ENCODE measurements at places on chromosomes 5 and 9.

DNA sequence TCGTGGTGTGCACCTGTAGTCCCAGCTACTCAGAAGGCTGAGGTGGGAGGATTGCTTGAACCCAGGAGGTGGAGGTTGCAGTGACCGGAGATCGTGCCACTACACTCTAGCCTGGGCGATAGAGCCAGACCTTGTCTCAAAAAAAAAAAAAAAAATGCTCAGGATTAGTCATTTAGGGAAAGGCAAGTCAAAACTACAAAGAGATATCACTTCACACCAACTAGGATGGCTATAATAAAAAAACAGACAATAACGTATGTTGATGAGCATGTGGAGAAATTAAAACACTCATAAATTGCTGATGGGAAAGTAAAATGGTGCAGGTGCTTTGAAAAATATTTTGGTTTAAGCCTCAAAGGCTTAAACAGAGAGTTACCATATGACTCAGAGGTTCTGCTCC, 6.3 kb upstream of the ANKRD34B start:
- DNase-seq, result no peak

GRCh38 chr5:65623482-65623881, 651 bp downstream of the TRIM23 start:
- no peak for DNase-seq

DNA sequence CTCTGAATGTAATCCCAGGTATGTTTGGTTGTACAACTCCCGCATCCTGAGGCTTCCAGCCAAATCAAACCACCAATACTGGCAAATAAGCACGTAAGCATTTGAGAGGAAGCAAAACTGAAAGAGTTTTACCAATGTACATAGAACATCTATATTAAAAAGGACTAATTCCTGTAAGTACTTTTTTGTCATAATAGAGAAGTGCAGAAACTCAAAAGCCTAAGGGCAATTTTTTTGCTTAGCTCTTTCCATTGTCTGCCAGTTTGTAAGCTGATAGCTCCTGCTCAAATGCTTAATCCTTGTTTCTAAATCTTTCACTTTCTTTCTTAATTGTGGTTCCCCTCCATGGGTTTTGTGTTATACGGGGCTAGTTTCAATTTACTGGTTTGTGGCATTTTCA, 1151.8 kb downstream of the CDH12 start:
- DNase-seq, result no peak

DNA sequence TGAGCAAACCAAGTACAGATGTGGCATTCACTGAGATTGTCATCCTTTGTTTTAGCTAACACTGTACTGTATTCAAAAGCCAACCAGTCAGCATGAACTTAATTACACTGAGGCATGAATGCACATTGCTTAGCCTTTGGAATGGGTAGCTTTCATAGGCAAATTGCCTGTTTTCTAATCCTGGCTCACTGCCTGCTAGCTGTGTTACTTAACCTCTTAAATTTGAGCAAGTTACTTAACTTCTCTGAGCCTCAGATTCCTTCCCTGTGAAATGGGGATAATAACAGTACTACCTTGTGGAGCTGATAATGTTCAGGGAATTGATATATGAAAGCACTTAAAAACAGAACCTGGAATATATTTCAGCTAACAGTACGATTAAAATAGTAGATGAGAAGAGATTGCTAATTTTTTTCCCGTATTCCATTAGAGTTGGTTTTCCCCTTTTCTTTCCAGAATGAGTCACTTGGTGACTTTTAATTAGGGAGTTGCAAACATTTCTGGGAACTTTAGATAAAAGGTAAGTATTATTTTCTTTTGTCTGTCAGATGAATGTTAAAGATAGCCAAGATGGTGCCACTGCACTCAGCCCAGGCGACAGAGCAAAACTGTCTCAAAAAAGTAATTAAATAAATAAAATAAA, 43.9 kb downstream of the ARRDC3 start:
- DNase-seq, result no peak

DNA sequence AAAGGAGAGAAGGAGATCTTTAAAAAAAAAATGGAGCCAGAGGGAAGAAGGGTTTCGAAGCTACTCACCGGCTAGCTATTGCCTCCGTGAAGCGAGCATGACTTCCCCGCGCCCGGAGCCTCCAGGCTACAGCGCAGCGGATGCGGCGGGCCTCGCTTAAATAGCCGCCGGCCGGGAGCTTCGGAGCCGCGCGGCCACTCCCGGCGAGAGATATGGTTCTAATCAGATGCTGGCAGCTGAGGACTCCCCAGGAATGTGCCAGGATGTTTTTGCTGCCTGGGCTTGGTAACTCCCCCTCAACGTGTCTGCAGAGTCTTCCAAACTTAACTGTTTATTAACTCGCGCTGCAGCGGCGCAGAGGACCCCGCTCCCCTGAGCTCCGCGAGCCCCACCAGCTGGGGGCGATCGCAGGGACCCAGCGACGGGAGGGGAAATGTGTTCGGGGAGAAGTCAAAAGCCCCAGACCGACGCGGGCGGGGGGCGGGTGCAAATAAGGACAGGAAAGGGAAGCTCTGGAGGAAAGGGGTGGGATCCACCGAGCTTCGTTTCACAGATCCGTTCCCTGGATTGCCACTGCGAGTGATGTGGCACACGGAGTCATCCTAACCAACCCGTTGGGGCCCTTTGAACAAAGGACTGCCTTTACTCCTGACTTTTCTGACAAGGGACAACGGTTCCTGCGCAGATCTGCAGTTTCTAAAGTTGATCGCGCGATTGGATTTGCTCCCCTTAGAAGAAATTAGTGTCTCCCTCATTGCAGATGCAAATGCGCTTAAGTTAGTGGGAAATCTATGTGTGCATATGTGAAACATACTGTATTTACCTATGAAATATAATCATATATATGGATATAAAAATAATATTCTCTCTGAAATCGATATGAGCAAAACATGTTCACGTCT, at the start of gene DAB2:
Gene DAB2, minus strand, starts transcription at position 245 of the 902 bp plus-strand sequence. CDS start 30,660 bp downstream, outside the sequence.
- no peak for DNase-seq

GRCh38 chr9:123217128-123217654, 51.2 kb downstream of the STRBP start:
- no peak for DNase-seq

GRCh38 chr5:104045987-104046386, 483.4 kb upstream of the NUDT12 start:
- no peak for DNase-seq

DNA sequence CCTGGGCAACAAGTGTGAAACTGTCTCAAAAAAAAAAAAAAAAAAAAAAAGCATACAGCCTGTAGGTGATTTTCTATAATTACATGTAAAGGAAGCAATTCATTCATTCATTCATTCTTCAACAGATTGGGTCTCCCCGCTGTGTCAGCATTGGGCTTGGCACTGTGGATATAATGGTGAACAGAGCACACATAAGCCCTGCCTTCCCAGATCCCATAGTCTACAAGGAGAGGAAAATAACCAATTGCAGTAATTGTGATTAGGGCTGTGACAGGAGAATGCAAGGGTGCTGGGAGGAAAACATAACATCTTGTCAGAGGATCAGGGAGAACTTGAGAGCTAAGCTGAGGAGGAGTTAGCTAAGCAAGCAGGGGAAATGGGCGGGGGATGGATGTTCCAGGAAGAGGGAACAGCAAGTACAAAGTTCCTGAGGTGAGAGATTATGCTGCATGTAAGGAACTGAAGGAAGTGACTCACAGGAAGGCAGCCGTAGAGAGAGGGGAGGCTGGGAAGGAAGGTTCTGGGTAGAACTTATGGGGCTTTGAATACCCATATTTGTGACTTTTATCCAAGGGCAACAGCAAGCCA, 24.0 kb upstream of the KLF9 start:
- DNase-seq, result no peak

DNA sequence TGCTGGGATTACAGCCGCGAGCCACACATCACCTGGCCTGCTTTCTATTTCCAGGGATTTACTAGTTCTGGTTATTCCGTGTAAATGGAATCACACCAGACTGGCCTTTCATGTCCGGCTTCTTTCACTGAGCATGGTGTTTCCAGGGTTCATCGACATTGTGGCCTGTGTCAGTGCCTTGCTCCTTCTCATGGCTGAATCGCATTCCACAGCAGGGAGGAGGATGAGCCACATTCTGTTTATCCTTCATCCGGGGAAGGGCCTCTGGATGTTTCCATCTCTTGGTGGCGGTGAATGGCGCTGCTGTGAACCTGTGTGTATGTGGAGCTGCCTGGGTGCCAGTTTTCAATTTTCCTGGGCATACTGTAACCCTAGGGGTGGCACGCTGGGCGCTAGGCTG, 58.7 kb upstream of the RNU6ATAC start:
- no peak for DNase-seq

DNA sequence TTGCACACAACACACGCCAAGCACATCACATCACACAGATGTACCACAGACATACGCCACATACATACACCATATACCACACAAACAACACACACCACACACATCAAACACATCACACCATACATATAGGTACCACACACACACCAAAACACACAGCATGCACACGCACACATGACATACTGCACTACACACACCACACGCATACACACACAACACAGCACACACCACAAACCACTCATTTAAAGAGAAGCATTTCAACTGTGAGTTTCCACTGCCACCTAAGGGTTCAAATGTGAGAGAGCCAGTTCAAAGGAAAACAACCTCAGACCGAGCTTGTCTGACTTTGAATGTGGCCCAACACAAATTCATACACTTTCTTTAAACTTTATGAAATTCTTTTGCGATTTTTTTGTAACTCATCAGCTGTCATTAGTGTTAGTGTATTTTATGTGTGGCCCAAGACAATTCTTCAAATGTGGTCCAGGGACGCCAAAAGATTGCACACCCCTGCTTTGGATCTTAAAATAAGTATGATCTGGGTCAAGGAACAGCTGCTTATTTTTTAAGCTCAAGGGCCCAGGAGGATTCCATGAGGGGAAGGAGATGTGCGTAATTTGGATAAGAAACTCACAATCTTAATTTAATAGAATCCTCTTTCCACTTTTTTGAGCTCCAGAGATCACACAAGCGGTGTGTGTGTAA, 494.6 kb downstream of the GADD45G start:
- DNase-seq, result no peak

GRCh38 chr5:56301069-56301468, 67.9 kb upstream of the ANKRD55 start:
- no peak for DNase-seq

GRCh38 chr9:89716559-89716958, 111.7 kb downstream of the GADD45G start:
- DNase-seq, result no peak

DNA sequence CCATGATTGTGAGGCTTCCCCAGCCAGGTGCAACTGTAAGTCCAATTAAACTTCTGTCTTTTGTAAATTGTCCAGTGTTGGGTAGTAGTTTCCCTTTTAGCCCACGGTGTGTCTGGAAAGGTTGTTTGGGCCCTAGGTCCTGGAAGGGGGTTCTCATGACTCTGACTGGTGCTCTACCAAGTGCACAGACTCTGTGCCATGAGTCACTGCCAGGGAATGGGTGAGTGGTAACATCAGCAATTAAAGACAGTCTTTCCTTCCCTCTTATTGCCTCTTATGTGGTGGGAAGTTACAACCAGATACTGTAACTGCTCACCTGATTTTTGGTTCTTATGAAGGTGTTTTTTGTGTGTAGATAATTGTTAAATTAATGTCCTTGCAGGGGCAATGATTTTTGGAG, 141.2 kb downstream of the PRDM9 start:
- no peak for DNase-seq

- DNase-seq, result no peak
Observed at GRCh38 chr9:14303100-14303499, 10.8 kb downstream of the NFIB start.

- no peak for DNase-seq
Observed at GRCh38 chr9:16143947-16144890, 591.4 kb downstream of the CCDC171 start.

Data from GM18507 (cell line).